ENCODE measurements at places on chromosomes 7 and 10.

DNA sequence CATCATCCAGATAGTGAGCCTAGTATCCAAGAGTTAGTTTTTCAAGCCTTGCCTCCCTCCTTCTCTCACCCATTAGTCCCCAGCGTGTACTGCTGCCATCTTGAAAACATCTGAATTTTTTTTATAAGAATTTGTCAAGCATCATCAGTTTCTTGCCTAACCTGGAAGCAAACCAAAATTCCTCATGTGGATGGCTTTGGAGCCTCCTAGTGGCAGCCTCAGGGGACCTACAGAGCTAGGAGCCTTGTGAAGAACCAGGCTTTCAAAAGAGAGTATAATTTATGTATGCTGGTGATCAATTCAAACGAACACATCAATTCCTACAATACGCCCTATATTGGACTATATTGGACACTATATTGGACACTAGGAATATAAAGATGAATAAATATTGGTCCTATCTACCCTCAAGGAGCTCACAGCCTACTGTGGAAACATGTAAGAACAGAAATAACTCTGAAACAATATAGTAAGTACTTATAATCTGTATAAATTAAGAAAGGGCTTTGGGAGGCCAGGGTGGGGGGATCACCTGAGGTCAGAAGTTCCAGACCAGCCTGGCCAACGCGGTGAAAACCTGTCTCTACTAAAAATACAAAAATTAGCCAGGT is 63.4 kb downstream of the HPSE2 start:
- no peak for DNase-seq

GRCh38 chr7:26378016-26378415 is 86.4 kb downstream of the SNX10 start:
- no peak for DNase-seq

DNA sequence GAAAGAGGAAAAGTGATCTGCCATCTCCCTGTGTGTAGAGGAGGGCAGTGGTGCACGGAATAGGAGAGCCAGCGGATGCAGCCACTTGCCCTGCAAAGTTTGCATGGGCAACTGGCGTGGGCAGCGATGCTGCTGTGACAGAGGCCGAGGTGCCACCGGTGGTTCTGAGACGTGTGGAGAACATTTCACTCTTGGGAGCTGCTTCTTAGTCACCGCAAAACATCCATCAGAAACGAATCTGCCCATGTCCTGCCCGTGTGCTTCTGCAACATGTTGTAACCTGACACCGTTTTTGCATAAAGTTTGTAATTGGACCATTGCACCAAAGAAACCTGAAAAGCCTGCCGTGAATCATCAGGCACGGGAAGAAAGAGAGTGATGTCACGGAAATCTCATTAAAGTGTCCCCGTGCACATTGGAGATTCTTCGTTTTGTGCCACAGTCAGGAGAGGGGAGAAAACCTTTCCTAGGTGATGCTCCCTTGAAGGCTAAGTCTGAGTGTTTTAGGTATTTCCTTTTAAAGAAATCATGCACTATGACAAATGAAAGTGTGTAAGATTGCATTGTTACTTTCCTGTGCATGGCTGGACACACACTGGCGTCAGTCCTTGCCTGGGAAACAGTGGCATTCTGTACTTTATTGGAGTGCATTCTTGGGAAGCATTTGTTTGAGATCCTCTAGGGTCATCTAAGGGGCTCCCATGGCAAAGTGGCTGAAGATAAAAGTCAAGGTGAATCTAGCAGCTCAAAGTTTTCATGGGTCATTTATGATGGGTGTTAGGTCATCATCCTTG is 302.6 kb downstream of the KLF6 start:
- DNase-seq, result peak; percentile 50

GRCh38 chr7:8260871-8261694 is 884 bp downstream of the ICA1 start:
- peak; percentile 56 for DNase-seq

- no peak for DNase-seq
Measured at GRCh38 chr10:31273789-31274188, 45.2 kb upstream of the ZEB1 start.

- DNase-seq, result no peak
Measured at GRCh38 chr10:82221056-82221455, 346.1 kb downstream of the NRG3 start.

GRCh38 chr10:112950714-112951358 is 789 bp downstream of the TCF7L2 start:
- DNase-seq, result no peak

- DNase-seq, result peak; percentile 92
Measured at GRCh38 chr7:131327626-131328376, at the start of gene MKLN1. MKLN1 (plus strand) TSS chr7:131327876; CDS start chr7:131327900, 24 bp downstream.

DNA sequence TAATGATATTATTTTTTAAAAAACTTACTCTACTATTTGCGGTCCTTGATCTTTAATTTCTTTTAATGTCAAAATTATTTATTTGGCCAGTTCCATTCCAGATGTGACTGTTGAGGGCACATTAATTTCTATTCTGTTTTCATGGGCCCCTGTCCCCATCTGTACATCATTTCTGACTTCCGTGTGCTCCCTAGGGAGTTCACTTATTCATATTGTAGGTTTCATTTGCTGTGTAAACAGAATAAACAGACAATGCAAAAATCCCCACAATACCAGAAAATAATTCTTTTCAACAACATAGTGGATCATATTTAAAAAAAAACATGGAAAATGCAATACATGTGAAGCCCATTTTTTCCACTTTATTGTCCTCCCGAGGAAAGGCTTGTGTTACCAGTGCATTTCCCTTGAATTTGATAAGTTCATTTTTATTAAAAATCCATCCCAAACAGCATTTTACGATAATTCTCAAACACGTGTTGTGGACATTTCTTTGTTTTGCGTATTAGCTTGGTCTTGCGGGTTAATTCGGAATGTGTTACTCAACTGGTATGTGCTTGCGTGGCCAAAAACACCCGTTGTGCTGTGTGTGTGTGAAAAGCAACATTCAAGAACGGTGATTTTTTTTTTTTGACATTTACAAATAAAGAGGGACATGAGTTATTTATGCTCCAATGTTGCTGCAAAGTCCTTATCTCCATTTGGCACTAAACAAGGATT is 138.4 kb downstream of the MGMT start:
- no peak for DNase-seq

DNA sequence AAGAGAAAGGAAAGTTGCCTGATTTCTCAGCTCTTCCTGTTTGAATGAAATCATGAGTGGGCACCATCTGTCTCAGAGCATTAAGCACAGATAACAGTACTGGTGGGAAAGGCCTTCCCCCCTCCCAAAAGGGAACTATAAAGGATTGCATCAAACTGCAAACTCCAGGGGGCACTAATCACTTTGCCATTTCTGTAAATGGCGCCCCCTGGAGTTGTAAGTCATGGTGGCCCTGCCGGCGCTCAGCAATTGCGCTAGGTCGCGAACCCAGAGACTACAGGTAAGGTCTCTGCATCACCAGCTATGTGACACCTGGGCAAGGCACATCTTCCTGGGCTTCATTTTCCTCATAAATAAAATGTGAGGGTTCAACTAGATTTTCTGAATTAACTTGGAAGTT is 11.1 kb downstream of the LRRC4 start:
- DNase-seq, result no peak

GRCh38 chr10:17229717-17229966 is 1.6 kb downstream of the VIM start:
- no peak for DNase-seq

DNA sequence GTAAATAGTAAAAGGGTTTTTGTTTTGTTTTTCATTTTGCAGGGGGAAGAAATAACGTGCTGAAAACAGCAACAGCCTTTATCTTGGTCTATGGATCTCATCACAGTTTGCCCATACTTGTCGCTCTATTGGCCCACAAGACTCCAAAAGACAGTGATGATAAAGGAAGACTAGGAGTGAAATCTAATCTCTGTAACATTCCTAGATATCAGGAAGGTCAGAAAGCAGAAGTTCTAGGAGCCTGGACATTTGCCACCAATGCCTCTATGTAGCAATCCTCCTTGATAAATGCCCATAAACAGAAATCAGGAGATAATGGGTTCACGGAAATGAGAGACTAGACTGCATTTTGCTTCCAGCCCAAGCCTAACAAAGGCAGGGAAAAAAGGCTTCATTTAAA is 8.9 kb downstream of the CUBN start:
- DNase-seq, result no peak

DNA sequence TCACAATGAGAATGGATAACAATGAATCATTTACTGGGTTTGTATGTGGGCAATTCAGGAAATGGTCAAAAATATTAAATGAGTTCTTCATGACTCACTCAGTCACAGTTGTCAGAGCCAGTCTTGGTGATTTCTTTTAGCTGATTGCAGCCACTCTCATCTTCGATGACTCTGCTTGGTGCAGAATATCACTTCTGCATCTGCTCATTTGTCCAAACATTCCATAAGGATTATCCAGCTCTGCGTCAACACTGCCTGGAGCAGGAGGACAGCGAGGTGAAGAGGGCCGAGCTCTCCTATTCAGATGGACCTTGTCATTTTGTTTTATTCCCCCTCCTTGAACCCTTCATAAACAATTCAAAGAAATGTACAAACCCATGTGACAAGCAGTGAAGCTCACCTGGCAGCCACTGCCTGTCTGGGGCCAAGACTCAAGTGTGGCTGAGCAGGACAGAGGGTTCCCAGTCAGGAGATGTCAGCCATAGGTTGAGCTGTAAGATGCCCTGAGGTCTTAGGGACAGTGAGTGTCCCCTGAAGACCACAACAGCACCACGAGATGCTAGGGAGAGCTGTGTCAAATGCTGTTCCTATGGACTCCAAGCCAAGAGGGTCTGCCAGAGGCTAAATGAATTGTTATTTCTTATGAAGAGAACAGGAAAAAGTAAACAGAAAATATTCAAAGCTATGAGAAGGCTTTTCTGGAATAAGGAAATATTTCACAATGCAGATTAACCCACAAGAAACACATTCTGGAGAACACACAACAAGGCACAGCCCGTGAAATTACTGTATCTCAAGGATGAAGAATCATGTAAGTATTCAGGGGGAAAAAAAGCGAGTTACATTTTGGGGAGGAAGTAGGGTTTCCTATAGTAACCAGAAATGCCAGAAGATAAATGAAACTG is 33.1 kb upstream of the EGFR start:
- no peak for DNase-seq

DNA sequence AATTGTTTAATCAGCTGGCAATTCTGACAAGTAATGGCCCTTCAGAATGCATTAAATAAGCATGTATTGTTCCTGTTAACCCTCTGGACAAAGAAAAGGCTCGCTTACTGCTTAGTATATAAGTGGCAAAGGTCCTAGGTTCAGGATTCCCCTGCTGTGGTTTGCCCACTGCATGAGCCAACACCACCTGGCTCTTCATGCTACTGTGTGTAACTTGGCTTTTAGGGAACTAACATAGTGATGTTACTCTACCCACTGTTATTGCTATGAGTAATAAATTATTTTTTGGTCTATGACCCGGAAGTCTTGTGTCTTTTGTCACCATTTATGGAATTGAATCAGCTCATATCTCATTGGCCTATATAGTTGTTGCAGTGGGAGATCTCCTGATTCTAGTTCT is 791.7 kb upstream of the PHF14 start:
- DNase-seq, result no peak

DNA sequence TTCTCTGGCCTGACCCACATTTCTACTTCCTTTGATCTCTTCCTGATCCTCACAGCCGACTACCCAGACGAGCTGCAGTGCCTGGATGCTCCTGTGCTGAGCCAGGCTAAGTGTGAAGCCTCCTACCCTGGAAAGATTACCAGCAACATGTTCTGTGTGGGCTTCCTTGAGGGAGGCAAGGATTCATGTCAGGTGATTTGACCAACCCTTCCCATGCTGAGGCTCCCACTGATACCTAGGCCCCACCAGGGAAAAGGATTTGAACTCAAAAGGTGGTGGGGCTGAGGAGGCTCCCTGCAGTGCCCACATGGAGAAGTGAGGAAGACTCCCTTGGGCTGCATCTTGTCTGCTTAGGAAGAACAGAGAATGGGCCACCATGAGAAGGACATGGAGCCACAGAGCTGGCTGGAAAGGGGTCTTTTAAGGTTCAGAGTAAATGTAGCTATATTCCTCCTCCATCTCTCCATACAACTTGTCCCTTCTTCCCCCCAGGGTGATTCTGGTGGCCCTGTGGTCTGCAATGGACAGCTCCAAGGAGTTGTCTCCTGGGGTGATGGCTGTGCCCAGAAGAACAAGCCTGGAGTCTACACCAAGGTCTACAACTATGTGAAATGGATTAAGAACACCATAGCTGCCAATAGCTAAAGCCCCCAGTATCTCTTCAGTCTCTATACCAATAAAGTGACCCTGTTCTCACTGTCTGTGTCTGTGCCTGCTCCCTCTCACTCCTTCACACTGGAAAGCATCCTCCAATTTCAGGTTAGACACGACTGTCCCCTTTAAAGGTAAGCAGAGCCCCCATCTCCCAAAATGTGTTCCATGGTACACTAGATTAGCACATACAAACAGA is 3.3 kb downstream of the PRSS1 start:
- no peak for DNase-seq

DNA sequence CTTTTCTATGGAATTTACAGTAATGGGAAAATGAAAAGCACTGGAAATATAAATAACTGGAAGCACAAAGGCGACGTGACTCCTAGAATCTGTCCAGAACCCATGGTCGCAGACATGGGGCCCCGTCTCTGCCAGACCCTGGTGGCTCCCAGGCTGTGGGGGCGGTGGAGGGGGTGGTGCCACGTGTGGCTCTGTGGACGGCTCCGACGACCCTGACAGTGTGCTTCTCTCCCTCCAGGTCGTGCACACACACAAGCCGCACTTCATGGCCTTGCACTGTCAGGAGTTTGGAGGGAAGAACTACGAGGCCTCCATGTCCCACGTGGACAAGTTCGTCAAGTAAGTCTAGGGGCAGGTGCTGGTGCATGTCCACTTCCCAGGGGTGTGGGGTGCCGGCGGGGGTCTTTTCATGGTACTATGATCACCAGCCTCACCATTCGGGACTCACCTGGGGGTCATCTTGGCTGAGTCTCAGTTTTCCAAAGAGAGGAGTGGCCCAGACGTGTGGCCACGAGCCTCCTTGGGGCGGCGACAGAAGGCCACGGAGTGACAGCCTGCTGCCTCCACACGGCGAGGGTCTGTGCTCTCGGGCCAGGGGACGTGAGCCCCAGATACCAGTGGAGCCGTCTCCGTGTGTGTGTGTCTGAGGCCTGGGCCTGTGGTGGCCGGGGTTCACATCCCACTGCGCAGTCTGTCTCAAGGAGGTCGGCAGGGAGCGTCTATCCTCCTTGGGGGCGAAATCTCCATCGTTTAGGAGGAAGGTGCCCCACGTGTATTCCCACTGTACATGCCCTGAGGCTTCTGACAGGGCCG is 108.2 kb downstream of the INPP5A start:
- DNase-seq, result no peak

DNA sequence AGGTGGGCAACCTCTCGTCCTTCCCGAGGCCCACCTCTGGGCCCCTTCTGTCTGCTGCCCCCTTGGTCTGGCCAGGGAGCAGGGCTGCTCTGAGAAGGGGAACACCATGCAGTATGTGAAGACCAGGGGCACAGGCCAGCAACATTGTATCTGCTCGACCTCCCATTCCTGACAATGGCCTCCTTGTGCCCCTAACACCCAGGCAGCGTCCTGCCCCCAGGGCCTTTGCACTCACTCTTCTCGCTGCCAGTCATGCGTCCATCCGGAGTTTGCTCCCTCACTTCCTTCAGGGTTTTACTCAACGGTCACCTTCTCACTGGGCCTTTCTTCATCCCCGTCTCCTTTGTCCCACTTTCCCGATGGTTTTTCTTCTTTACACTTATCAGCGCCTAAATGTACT is 232.9 kb upstream of the GRB10 start:
- DNase-seq, result no peak

GRCh38 chr7:17085186-17085585 is 203.4 kb upstream of the AGR3 start:
- DNase-seq, result no peak
